ENCODE measurements at places on chromosomes 1 and 21. TPM values are rescaled to one million over a fixed set of nuclear protein-coding genes. Genes with fewer than 3 reads are reported as not detected.

DNA sequence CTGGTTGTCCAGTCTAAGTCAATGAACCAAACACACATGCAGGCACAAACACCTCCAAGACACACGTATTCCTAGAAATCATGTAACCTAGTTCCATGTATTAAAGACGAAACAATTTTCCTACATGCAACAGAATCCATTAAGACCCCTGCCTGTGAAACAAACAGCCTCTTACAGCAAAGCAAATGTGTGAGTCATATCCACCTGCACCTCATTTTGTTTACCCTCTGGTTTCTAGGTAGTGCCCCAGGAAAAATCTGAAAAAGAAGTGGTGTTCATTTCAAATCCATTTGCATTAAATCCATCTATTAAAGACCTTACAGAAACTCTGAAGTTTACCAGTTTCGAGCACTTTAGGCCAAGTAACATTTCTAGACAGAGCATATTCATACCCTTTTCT is 74.1 kb downstream of the VCAM1 start:
- no peak for DNase-seq
- H3K4me1 ChIP-seq, result no peaks in the 10 kb centered on the region
- no peak overlapping the region for H3K27ac ChIP-seq
- H3K27me3 ChIP-seq, result peaks cover 2% of the 10 kb centered on the region

DNA sequence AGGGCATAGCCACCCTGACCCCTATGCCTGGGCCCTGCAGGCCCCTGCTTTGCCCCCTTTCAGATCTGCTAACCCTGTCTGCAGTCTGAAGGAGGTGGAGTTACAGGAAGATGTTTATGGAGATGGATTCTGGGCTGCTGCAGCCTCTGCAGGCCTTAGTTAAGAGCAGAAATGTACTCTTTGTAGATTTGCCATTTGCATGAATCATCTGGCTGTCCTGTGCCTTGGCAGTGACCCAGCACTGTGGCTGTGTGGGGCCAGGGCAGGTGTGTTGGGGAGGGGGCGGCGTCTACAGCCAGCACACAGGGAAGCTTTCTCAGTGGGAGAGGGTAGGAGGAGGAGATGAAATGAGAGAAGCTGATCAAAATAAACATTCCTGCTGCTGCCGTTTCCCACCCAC is 867.3 kb downstream of the PLA2G4A start:
- DNase-seq, result no peak
- no peak overlapping the region for H3K27ac ChIP-seq
- H3K4me3 ChIP-seq, result no peak overlapping the region
- no peaks in the 10 kb centered on the region for H3K27me3 ChIP-seq

- peak overlapping the region; percentile 8 for H3K4me3 ChIP-seq
- H3K27me3 ChIP-seq, result peaks cover 11% of the 10 kb centered on the region
- H3K27ac ChIP-seq, result peak overlapping the region; percentile 76
Observed at GRCh38 chr1:27099587-27100334, 55.2 kb downstream of the SLC9A1 start.

- no peaks in the 10 kb centered on the region for H3K4me1 ChIP-seq
- H3K27ac ChIP-seq, result no peak overlapping the region
- H3K27me3 ChIP-seq, result no peaks in the 10 kb centered on the region
- DNase-seq, result no peak
Observed at GRCh38 chr1:85490270-85490985, 25.5 kb upstream of the DDAH1 start.

DNA sequence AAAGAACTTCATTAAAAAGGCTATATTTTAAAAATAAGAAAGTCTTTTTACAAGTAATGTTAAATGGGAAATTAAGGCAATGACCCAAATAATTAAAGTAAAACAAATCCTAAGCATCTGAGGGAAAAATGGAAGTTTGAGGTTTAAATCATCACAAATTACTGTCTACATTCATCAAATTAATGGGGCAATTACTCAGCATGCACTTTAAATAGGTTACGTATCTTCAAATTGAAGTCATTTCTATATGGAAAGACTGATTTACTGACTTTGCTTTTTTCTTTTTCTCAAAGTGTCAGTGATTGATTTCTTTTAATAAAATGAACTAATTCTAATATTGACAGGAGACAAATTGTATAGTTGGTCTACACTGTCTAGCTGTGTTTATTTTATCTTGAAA is 1452.3 kb downstream of the NCAM2 start:
- no peak overlapping the region for H3K4me3 ChIP-seq

GBP4 gene
- 75.5 TPM for total RNA-seq

SLAMF9 gene
- not detected for total RNA-seq

DNA sequence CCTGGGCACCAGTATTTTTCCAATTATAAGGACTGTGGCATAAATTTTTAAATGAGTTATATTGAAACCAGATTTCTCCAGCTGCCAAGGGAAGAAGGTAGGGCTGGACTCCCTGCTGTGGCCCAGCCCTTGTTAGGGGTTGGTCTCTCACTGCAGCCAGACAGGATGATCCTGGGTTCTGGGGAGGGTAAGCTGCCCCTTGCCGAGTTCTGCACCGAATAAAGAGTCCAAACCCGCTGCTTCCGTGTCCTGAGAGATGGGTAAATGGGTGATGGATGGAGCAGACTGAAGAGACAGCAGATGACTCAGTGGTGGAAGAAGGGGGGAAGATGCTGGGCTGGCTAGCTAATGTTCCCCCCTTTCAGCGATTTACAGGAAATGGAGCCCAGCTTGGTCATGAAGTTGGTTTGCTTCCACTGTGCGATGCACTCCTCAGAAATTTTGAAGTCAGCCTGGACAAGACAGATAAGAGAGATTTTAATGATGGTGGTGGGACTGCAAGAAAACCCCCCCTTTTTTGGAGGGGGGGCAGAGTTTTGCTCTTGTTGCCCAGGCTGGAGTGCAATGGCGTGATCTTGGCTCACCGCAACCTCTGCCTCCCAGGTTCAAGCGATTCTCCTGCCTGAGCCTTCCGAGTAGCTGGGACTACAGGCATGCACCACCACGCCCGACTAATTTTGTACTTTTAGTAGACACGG is 41.4 kb downstream of the YARS1 start:
- H3K27me3 ChIP-seq, result peaks cover 14% of the 10 kb centered on the region
- DNase-seq, result no peak
- peaks cover 14% of the 10 kb centered on the region for H3K4me1 ChIP-seq
- H3K36me3 ChIP-seq, result peaks cover 31% of the 10 kb centered on the region

- H3K36me3 ChIP-seq, result peaks cover 3% of the 10 kb centered on the region
- no peak overlapping the region for H3K27ac ChIP-seq
- peaks cover 16% of the 10 kb centered on the region for H3K4me1 ChIP-seq
- peak overlapping the region; percentile 42 for H3K4me3 ChIP-seq
- DNase-seq, result peak; percentile 61
Observed at GRCh38 chr1:161071886-161072371, 2.2 kb upstream of the ARHGAP30 start.

B3GALT2 gene
- total RNA-seq, result 0.10 TPM

GRCh38 chr1:207670192-207670591 is 25.3 kb downstream of the CR1L start:
- no peak for DNase-seq
- no peak overlapping the region for H3K27ac ChIP-seq
- H3K36me3 ChIP-seq, result peaks cover 33% of the 10 kb centered on the region
- peaks cover 16% of the 10 kb centered on the region for H3K4me1 ChIP-seq

GRCh38 chr1:172360985-172361384 is 59.5 kb upstream of the C1orf105 start:
- no peaks in the 10 kb centered on the region for H3K36me3 ChIP-seq
- no peak for DNase-seq
- H3K27ac ChIP-seq, result no peak overlapping the region
- H3K4me3 ChIP-seq, result no peak overlapping the region

GRCh38 chr21:29194847-29195246 is 64.4 kb downstream of the MAP3K7CL start:
- H3K4me3 ChIP-seq, result no peak overlapping the region
- no peak for DNase-seq
- peaks cover 1% of the 10 kb centered on the region for H3K27me3 ChIP-seq
- no peak overlapping the region for H3K27ac ChIP-seq

GRCh38 chr1:35883635-35884101 is 659 bp downstream of the AGO1 start:
- H3K36me3 ChIP-seq, result peaks cover 4% of the 10 kb centered on the region
- H3K4me1 ChIP-seq, result peaks cover 53% of the 10 kb centered on the region
- H3K4me3 ChIP-seq, result peak overlapping the region; percentile 97

SLC35F3 gene
- total RNA-seq, result 0.36 TPM

FAM177B gene
- total RNA-seq, result not detected

DNA sequence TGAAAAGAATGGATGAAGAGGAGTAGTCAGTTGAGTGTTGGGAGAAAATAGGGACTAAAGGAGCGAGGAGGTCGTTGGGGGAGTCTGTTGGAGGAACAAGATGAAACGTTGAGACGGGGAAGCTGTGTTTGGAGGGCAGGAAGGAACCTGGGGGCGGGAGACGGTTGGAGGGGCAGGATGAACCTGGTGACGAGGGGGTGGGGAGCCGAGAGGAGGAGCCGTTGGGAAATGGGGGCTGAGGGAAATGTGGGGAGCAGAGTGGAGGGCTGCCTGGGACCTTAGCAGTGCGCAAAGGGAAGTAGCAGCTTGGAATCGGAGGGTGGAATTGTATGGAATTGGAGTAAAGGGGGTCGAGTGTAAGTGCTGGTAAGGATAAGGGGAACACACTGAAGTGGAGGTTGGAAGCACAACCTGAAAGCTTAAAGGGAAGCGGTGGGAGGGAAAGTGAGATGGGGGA is 630 bp downstream of the MTF2 start:
- peaks cover 16% of the 10 kb centered on the region for H3K4me1 ChIP-seq
- H3K36me3 ChIP-seq, result peaks cover 23% of the 10 kb centered on the region
- DNase-seq, result peak; percentile 60
- peaks cover 14% of the 10 kb centered on the region for H3K27me3 ChIP-seq
- peak overlapping the region; percentile 100 for H3K4me3 ChIP-seq

DNA sequence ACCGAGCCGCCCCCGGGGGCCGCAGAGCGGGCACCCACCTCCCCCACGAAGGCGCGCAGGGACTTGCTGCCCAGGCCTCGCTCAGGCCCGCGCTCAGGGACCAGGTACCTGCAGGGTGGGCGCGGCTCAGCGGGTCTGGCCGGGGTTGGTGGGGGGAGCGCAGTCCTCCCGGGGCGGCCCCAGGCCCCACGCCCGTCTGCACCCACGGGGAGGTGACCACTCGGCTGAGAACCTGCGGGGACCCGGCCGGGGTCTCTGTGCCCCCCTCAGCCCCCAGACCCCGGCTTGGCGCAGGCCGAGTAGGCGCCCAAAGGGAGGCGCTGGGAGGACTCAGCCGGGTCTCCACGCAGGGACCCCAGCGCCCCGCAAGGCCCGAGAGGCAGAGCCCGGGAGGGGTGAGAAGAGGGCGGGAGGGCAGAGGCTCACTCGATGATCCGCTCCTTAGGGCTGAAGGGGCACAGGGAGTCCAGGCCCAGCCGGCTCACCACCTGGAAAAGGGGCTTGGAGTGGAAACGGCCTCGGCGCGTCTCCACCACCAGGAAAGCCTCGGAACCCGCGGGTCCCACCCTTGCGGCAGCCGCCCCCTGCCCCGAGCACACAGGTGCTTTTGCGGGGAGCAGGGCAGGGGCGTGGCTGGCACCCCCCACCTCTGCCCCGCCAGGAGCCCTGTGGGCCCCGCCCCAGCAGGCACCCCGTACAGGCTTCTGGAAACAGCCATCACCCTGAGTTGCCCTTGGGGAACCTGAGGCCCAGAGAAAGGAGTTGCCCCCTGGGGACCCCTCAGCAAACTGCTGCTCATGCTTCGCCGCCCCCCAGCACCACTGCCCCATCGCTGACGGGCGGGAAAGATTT is 9.3 kb downstream of the FTCD start:
- H3K4me3 ChIP-seq, result no peak overlapping the region
- peaks cover 5% of the 10 kb centered on the region for H3K36me3 ChIP-seq
- no peaks in the 10 kb centered on the region for H3K27me3 ChIP-seq

ZNF683 gene
- not detected for total RNA-seq

TRIM46 gene
- total RNA-seq, result 8.5 TPM

DNA sequence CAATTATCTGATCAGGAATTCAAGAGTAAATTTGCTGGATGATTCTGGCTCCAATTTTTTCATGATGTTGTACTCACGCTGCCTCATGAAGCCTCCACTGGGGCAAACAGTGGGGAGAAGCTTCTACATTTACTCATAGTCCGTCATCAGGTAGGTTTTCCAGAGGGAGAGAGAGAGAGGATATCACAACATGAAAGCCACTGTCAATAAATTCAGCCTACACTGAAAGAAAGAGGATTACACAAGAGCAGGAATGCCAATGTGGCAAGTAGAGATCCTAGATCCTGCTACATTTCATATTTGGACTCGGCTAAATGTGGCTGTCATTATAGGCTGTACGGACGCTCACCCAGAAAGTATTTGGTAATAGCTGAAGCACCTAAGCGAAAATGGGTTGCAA is 819.9 kb downstream of the BRINP3 start:
- H3K27ac ChIP-seq, result no peak overlapping the region
- H3K4me1 ChIP-seq, result peaks cover 21% of the 10 kb centered on the region
- H3K27me3 ChIP-seq, result no peaks in the 10 kb centered on the region
- H3K36me3 ChIP-seq, result no peaks in the 10 kb centered on the region
- H3K4me3 ChIP-seq, result no peak overlapping the region

- H3K27ac ChIP-seq, result no peak overlapping the region
- DNase-seq, result no peak
- H3K4me1 ChIP-seq, result peaks cover 7% of the 10 kb centered on the region
- peaks cover 4% of the 10 kb centered on the region for H3K27me3 ChIP-seq
- no peak overlapping the region for H3K4me3 ChIP-seq
Observed at GRCh38 chr21:41075656-41076055, 92.3 kb upstream of the BACE2 start.

DNA sequence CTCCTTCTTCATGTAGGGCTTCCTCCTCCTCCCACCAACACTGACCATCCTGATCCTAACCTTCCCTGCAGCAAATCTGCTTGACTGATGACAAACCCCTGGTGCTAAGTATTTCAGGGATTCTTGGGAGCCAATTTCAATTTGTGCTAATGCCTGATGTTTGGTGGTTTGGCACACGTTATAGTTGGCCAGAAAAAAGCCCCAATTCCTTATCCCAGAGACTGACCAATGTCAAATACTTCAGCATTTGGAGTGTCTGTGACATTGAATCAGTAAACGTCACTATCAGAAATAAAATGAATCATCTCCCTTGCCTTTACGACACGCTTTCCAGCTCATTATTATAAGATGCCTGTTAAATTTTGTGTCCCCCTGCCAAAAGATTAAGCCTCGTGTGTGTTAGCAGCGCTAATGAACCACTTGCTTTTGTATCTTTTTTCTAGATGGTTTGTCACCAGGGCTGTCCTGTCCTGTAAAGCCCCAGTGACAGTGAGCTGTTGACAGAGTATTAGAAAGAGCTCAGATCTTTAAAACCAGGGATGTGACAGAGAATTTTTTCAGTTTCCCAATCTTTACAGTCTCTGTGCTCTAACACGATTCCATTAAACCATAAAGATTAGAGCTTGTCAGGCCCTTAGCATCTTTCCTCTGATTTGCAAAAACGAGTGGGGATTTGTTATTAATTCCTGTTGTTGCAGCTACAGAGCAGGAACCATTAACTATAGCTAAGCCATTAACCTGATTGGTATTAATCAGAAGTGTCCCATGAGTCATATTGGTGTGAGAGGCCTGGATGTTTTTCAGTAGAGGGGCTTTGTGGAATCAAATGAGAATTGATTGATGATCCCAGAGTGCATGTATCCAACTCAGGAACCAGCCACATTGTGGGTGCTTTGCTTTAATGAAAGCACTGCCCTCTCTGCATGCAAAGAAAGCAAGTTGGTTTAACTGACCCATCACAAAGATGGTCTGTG is 665.1 kb upstream of the PLXNA2 start:
- H3K27me3 ChIP-seq, result no peaks in the 10 kb centered on the region
- no peak for DNase-seq
- no peak overlapping the region for H3K27ac ChIP-seq
- no peak overlapping the region for H3K4me3 ChIP-seq

C8A gene
- total RNA-seq, result not detected

GRCh38 chr1:12327566-12327965 is 97.7 kb downstream of the VPS13D start:
- H3K4me1 ChIP-seq, result peaks cover 9% of the 10 kb centered on the region
- H3K36me3 ChIP-seq, result peaks cover 20% of the 10 kb centered on the region
- no peak for DNase-seq
- H3K4me3 ChIP-seq, result no peak overlapping the region
- H3K27me3 ChIP-seq, result no peaks in the 10 kb centered on the region
- H3K27ac ChIP-seq, result no peak overlapping the region

GCSAML gene
- 0.23 TPM for total RNA-seq

LCE1C gene
- total RNA-seq, result not detected
